ENCODE measurements at places on chromosomes 12 and 14.

DNA sequence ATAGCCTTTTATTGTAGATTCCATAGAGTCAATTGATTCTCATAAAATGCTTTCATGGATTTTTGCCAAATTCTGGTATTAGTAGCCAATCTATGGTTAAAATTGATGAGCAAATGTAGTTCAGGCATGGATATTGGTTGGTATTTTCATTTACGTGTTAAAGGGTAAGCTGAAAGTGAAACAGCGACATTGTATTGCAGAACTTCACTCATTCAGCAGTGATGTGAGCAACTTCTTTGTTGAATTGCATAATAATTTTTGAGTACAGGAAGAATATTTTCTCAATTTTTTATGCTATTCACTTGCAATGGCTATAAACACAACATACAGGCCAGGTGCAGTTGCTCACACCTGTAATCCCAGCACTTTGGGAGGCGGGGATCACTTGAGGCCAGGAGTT, 24.2 kb upstream of the FAM222A start:
- DNase-seq = no peak

- DNase-seq = no peak
These were observed 660.4 kb upstream of the TMEM132C start for GRCh38 chr12:127606476-127607015.

GRCh38 chr14:25259470-25259869, 209.5 kb upstream of the STXBP6 start:
- no peak for DNase-seq

- peak; percentile 30 for DNase-seq
These were observed 931.4 kb downstream of the DIO2 start for GRCh38 chr14:79279645-79280597.

GRCh38 chr12:84480803-84481202, 431.8 kb downstream of the SLC6A15 start:
- no peak for DNase-seq

- no peak for DNase-seq
These were observed 65.1 kb downstream of the DAAM1 start for GRCh38 chr14:59253527-59253926.

GRCh38 chr12:51262758-51263177, 7.4 kb downstream of the SMAGP start:
- DNase-seq = peak; percentile 71

- DNase-seq = no peak
These were observed 182.7 kb upstream of the SFSWAP start for GRCh38 chr12:131528144-131528543.

GRCh38 chr12:57325395-57325794, 74.4 kb upstream of the STAC3 start:
- no peak for DNase-seq

GRCh38 chr12:45208604-45209487, 7.0 kb upstream of the ANO6 start:
- DNase-seq = no peak

GRCh38 chr12:74776378-74776777, 238.7 kb downstream of the ATXN7L3B start:
- DNase-seq = no peak

GRCh38 chr14:73722581-73722980, 8.4 kb upstream of the PNMA1 start:
- DNase-seq = no peak

GRCh38 chr12:66713984-66714383, 35.1 kb upstream of the GRIP1 start:
- DNase-seq = no peak

DNA sequence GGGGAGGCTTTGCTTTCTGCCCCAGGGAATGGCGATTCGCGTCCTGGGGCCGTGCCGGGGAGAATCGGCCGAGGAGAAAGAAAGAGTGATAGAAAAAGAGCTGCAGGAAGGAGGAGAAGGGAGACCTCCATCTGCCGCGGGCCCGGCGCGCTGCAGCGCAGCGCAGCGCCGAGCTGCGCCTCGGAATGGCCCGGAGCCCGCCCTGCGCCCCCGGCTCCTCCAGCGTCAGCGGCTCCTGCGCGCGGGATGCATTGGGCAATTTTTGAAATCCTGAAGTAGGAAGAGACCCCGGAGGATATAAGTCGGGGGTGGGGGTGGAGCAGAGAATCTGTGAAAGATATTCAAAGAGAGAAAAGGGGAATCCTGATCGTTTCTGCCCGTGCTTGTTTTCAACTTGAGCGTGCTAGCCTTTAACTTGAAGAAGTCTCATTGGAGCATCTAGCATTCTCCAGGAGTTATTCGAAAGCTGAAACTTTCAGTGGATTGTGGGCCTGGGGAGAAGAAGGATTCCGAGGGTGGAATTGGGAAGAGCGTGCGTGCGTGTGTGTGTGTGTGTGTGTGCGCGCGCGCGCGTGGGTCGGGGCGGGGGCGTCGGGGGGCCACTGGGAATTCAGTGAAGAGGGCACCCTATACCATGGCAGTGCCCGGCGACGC, 441 bp downstream of the PDE3A start:
- DNase-seq = no peak

DNA sequence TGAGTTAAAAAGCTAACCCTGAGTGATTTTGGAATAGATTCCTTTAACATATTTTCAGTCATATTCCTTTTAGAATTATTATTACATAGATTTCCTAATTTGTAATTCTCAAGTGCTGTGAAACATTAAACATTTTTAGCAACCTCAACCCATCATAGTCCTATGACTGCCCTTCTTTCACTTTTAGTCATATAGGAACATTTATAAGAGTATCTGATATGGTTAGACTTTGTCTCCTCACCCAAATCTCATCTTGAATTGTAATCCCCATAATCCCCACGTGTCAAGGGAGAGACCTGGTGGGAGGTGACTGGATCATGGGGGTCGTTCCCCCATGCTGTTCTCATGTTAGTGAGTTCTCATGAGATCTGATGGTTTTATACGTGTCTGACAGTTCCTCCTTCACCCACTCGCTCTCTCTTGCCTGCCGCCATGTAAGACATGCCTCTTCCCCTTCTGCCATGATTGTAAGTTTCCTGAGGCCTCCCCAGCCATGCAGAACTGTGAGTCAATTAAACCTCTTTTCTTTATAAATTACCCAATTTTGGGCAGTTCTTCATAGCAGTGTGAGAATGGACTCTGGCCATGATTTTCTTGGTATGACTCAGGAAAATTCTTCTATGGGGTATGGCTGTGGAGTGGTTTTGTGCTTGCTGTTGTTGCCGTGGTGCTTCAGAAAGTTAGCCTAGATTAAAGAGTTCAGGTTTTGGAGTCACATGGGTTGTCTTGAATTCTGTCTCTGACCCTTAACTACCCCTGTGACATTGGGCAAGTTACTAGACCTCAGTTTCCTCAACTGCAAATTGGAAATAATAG, 83.9 kb downstream of the FUT8 start:
- DNase-seq = no peak

DNA sequence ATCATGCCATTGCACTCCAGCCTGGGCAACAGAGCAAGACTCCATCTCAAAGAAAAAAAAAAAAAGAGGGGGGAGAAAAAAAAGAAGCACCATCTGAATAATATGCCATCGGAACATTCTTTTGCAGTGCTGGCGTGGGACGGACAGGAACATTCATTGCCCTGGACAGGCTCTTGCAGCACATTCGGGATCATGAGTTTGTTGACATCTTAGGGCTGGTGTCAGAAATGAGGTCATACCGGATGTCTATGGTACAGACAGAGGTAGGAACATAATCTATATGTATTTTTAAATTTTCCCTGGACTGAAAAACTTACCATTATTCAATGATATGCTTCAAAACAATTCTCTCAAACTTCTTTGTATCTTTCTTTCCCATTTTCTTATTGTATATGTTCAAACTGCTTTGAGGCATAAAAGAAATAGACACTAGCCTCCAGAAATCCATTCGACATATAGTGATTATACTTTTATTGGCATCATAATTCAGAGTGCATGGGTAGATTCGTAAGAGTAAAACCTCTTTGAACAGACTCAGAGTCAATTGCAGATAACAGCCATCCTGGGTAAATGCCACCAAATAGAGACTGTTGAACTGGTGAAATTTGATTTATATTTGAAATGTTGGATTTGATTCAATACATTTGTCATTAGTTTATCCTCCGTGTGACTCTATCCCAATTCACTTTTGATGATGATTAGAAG, 199.7 kb downstream of the EPS8 start:
- no peak for DNase-seq
